ENCODE measurements at places on chromosomes 13 and 19.

GRCh38 chr13:59835569-59835968 is 328.2 kb downstream of the DIAPH3 start:
- no peak for DNase-seq

DNA sequence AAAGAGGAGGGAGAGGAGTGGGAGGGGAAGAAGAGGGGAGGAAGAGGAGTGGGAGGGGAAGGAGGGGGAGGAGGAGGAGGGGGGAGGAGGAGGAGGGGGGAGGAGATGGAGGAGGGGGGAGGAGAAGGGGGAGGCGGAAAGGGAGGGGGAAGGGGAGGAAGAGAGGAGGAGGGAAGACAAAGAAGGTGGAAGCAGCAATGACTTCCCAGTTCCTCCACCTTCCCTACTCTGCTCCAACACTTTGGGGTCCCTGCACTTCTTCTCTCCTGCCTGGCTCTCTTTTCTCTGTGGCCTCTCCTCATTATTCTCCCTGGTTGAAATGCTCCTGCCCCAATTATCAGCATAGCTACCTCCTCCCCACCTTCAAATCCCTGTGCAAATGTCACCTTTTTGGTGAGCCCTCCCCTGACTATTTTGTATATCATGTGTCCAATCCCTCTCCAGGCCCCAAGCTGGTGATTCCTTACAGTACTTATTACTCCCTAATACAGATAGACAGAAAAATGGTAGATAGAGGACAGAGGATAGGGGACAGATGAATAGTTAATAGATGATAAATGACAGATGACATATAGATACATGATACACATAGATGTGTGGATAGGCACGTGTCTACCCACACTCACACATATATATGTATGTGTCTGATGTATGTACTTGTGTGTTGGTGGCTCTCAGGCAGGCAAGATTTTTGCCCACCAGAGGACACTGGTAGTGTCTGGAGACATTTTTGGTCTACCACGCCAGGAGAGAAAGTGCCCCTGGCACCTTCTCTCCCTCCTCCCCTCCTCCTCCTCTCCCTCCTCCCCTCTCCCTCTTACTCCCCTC is 25.2 kb downstream of the NLRP9 start:
- no peak for DNase-seq

DNA sequence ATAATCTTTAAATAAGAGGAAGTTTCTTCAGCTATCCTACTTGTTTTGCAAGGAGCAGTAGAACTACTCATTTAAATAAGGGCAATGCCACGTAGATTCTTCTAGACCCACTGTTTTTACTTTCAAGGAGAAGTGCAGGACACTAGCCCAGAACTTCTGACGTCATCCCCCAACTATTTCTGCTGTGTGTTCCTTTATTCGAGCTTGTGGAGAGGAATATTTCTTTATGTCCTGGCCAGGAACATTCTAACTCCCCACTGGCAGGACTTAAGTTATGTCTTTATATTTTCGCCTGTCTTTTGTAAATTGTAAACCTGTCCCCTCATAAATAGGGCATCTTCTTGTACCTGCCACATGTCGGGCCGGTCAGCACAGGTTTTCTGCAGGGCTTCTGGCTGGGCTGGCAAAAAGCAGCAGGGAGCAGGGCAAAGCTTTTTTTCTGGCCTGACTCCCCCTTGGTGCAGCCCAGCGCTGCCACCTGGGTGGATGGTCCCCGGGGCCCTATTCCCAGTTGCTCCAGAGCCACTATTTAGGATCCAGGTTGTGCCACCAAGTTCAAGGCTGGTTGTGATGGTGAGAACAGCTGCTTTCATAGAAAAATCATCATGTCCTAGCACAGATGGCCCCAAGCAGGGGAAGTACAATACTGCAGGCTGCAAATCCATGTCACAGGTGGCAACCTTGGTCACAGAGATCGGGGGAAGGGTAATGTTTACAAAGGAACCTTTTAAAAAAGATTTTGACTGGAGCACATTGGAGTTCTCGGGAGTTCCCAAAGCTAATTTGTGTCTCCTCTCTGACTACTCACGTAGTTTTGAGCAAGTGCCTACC is 1.8 kb downstream of the MBNL2 start:
- peak; percentile 95 for DNase-seq

DNA sequence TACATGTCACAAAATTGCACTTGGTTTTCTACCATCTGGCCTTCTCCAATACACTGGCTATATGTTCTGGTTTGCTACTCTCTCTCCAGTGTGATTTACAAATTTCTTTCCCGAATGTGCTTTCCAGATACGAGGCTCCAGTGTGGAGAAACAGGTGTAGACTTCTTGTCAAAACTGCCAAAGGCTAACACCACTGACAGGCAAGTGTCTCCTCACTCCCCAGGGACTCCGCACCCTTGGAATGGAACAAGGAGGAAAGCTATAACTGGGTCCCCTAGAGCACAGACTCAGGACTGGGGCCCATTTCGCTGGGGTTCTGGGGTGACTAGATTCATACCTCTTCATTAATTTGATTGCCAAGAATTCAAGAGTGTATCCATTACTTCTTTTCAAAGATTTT is 161.8 kb downstream of the FOXO1 start:
- DNase-seq, result no peak

GRCh38 chr13:99908140-99908803 is 63.3 kb downstream of the ZIC5 start:
- peak; percentile 23 for DNase-seq
